ENCODE measurements at places on chromosomes 6 and 20. TPM values are rescaled to one million over a fixed set of nuclear protein-coding genes. Genes with fewer than 3 reads are reported as not detected.

GRCh38 chr6:5379647-5380242, 118.4 kb downstream of the FARS2 start:
- DNase-seq: no peak

DNA sequence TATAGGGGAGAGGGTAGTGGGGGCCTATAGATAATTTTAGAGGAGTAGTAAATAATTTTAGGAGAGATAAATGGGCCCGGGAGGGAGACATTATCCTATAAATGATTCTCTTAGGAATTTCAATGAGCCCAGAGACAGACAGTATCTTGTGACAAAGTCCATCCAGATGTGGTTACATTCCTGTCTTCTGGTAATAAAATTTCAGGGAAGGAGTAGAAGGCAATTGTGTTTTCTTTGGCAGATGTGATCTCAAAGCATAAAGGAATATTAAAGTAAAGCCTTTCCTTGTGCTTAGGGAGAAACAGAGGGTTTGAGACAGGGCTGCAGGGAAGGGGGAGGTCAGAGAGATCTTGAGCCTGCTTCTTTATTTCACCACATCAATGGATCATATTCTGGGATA, 979.8 kb upstream of the GJE1 start:
- DNase-seq: no peak

- DNase-seq: no peak
Observed at GRCh38 chr6:27178407-27178730, 69.1 kb upstream of the PRSS16 start.

DNA sequence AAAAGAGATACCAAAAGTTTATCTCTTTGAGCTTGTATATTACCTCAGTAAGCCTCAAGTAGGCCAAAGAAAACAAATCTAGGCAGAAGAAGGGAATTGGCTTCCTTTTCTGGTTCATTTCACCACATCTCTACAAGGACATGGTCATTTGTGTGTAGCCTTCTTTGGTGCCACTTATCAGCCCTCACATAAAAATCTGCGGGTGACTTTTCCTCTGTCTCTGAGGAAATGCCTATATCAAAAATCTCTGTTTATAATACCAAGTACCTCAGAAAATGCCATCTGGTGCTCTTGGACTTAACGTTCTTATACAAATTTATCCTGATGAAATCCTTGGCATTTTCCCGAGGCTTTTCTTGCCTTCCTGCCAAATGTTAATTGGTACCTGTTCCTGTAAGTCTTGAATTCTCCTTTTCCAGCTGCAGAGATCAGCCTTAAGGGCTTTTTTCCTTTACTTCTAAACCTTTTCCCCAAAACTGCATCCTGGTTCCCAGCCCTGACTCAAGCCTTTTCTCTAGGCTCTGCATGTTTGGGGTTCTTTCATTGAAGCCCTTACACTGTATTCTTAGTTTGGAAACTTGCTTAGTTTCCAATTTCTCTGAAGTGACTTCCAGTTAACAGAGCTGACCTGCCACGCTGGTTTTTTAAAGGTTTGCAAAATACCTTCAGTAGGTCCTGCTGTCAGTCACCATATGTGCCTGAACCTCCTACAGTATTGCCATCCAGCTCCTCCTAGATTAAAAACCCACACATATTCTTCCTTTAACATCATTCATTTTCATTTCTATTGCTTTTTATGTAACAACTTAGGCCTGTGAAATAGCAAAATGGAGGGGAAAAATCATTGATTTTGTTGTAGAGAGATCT, 191.2 kb upstream of the PREP start:
- DNase-seq: no peak

TRIM15 gene
- polyA plus RNA-seq: not detected
